ENCODE measurements at places on chromosomes 16 and 17.
A peak's percentile ranks its signal among the peaks of the same experiment; 100 is the strongest.

GRCh38 chr16:29700253-29700987, 21.4 kb downstream of the QPRT start:
- H3K36me3 ChIP-seq, result no peaks in the 10 kb centered on the region
- peak; percentile 86 for DNase-seq
- H3K27me3 ChIP-seq, result no peaks in the 10 kb centered on the region
- H3K27ac ChIP-seq, result no peak overlapping the region
- no peak overlapping the region for H3K4me3 ChIP-seq
- no peaks in the 10 kb centered on the region for H3K4me1 ChIP-seq

DNA sequence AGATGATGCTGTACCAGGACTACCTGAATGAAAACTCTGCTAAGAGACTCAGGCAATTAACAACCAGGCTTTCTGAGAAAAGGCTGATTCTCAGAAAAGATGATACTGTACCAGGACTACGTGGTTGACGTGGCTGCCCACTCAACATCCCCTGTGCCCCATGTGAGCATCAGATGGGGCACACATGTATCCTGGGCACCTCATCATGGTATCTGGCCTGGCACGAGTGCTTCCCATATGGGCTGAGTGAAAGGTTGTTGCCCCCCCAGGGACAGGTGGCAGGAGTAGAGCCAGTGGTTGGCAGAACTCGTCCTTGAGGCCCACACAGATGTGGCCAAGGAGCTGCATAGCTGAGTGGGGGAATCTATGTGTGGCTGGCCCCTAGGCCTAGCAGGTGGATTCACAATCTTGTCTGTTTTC, 3.5 kb upstream of the CES4A start:
- no peaks in the 10 kb centered on the region for H3K4me1 ChIP-seq
- H3K27ac ChIP-seq, result no peak overlapping the region
- DNase-seq, result no peak
- no peaks in the 10 kb centered on the region for H3K27me3 ChIP-seq

GRCh38 chr17:68860941-68861340, 94.3 kb downstream of the ABCA8 start:
- DNase-seq, result no peak
- H3K36me3 ChIP-seq, result no peaks in the 10 kb centered on the region
- no peak overlapping the region for H3K4me3 ChIP-seq
- H3K4me1 ChIP-seq, result no peaks in the 10 kb centered on the region
- H3K27me3 ChIP-seq, result no peaks in the 10 kb centered on the region

- no peaks in the 10 kb centered on the region for H3K36me3 ChIP-seq
- no peak for DNase-seq
- H3K27me3 ChIP-seq, result peaks cover 1% of the 10 kb centered on the region
- no peak overlapping the region for H3K4me3 ChIP-seq
- peaks cover 27% of the 10 kb centered on the region for H3K4me1 ChIP-seq
- H3K27ac ChIP-seq, result no peak overlapping the region
Measured at GRCh38 chr16:66576296-66576695, 3.0 kb upstream of the CMTM2 start.

GRCh38 chr17:44906763-44907728, 7.8 kb upstream of the EFTUD2 start:
- DNase-seq, result no peak
- no peaks in the 10 kb centered on the region for H3K36me3 ChIP-seq
- no peak overlapping the region for H3K27ac ChIP-seq
- H3K27me3 ChIP-seq, result peaks cover 12% of the 10 kb centered on the region
- H3K4me3 ChIP-seq, result no peak overlapping the region

DNA sequence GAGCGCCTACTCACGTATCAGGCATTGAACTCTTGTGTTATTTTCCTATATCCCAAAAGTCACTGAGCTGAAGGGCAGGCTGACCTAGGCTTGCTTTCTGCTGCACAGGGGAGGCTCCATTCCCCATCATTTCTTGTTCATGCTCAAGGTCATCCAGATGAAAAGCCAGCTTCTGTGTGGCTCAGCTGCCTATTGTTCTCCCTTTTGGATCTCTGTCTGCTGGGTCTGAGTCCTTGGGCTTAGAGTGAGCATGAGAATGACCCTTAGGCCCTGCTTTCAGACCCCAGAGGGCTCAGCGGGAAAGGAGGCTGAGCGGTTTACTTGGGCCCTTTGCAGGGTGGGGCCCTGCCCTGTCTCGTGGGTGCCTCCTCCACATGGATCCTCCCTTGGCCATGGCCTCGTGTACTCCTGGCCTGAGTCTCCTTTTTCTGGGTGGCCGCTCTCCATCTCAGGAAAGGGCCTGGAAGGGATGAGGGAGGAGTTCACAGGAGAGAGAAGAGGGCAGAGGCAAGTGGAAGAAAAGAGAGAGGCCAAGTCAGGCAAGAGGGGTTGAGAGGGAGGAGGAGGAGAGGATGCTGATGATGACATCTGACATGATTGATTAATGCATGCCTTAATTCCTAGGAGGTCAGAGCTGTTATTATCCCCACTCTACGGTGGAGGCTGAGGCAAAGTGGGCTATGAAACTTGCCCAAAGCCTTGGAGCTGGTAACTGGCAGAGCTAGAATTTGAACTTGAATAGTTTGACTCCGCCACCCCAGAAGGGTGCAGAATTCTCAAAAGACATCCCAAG, 19.8 kb upstream of the MAP3K14 start:
- H3K27me3 ChIP-seq, result no peaks in the 10 kb centered on the region
- H3K36me3 ChIP-seq, result no peaks in the 10 kb centered on the region
- DNase-seq, result no peak
- H3K27ac ChIP-seq, result no peak overlapping the region
- H3K4me3 ChIP-seq, result no peak overlapping the region

GRCh38 chr16:52446080-52446479, 100.9 kb downstream of the TOX3 start:
- H3K27ac ChIP-seq, result no peak overlapping the region
- no peaks in the 10 kb centered on the region for H3K4me1 ChIP-seq
- no peaks in the 10 kb centered on the region for H3K36me3 ChIP-seq
- no peak overlapping the region for H3K4me3 ChIP-seq
- H3K27me3 ChIP-seq, result no peaks in the 10 kb centered on the region

DNA sequence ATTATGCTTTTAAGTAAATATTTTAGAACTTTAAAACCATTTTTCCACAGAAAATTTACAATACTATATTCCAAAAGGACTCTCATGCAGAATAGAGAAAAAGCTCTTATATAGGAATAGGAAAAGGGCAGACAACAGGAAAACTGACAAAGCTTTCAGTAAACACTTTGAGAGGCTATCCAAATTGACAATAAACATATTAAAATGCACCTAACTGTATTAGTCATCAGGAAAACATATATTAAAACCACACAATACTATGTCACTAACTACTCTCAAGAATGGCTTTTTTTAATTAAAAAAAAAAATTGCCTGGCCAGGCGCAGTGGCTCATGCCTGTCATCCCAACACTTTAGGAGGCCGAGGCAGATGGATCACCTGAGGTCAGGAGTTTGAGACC, 77.3 kb downstream of the CEP112 start:
- no peak overlapping the region for H3K27ac ChIP-seq
- H3K36me3 ChIP-seq, result no peaks in the 10 kb centered on the region
- no peak overlapping the region for H3K4me3 ChIP-seq
- H3K4me1 ChIP-seq, result no peaks in the 10 kb centered on the region
- H3K27me3 ChIP-seq, result no peaks in the 10 kb centered on the region
- DNase-seq, result no peak

GRCh38 chr17:50157891-50158290, 7.4 kb upstream of the PPP1R9B start:
- peak overlapping the region; percentile 13 for H3K27ac ChIP-seq
- peaks cover 42% of the 10 kb centered on the region for H3K4me1 ChIP-seq
- H3K4me3 ChIP-seq, result no peak overlapping the region
- H3K27me3 ChIP-seq, result no peaks in the 10 kb centered on the region
- DNase-seq, result no peak

GRCh38 chr16:54403580-54403979, 117.0 kb upstream of the IRX3 start:
- H3K27me3 ChIP-seq, result no peaks in the 10 kb centered on the region
- DNase-seq, result no peak
- no peaks in the 10 kb centered on the region for H3K4me1 ChIP-seq
- no peak overlapping the region for H3K4me3 ChIP-seq
- no peaks in the 10 kb centered on the region for H3K36me3 ChIP-seq

DNA sequence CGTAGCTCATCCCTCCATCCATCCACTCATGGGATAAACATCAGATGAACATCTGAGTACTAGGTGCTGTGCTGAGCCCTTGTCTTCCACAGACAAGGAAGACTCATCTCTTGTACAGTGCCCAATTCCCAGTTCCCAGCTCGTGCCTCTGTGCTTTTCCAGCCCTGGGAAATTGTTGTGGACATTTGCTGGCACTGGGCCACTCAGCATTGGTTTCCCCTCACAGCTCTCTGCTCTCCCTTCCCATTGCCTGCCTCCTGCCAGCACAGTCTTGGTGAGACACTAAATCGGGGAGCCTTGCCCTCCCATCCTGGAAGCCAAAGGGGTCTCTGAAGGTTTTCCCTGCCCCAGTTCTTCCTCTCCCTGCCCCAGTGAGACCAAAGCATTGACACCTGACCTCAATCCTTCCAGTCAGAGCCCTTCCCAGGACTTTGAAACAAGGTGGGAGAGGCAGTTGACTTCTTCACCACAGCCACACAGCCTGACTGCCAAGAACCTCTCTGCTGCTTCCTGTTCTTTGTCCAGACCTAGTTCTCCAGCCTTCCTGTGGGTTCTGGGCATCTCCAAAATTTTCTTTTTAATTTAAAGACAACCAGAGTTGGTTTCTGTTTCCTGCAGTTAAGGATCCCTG, 50.2 kb downstream of the WSB1 start:
- peaks cover 14% of the 10 kb centered on the region for H3K4me1 ChIP-seq
- DNase-seq, result no peak
- no peaks in the 10 kb centered on the region for H3K27me3 ChIP-seq
- H3K27ac ChIP-seq, result no peak overlapping the region
- no peaks in the 10 kb centered on the region for H3K36me3 ChIP-seq

GRCh38 chr17:42378959-42379594, 9.2 kb downstream of the STAT3 start:
- H3K4me3 ChIP-seq, result peak overlapping the region; percentile 48
- peaks cover 69% of the 10 kb centered on the region for H3K4me1 ChIP-seq
- peaks cover 5% of the 10 kb centered on the region for H3K36me3 ChIP-seq

DNA sequence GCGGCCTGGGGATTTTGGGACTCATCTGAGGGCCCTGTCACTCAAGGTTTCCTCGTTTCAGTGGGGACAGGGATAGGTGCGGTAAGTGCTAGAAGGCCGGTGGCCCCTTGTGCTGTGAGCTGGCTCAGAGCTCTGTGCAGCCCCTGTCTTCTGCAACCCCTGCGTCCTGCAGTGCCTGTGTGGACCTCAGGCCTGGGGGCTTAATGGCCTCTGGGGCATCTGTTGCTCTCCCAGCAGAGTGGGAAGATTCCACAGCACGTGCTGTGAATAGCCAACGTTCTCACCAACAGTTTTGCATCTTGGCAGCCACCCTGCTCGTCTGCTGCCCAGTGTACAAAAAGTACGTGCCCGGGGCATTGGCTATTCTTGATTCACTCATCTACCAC, 4.9 kb downstream of the FOXC2 start:
- no peaks in the 10 kb centered on the region for H3K36me3 ChIP-seq
- H3K4me3 ChIP-seq, result peak overlapping the region; percentile 25
- no peak for DNase-seq
- peaks cover 40% of the 10 kb centered on the region for H3K27me3 ChIP-seq
- peaks cover 2% of the 10 kb centered on the region for H3K4me1 ChIP-seq

- no peak for DNase-seq
- H3K4me3 ChIP-seq, result no peak overlapping the region
- no peaks in the 10 kb centered on the region for H3K36me3 ChIP-seq
- H3K4me1 ChIP-seq, result no peaks in the 10 kb centered on the region
Measured at GRCh38 chr17:79612468-79613194, 1.8 kb upstream of the RBFOX3 start.

GRCh38 chr16:30434852-30435251, 5.0 kb upstream of the DCTPP1 start:
- DNase-seq, result no peak
- H3K4me3 ChIP-seq, result no peak overlapping the region
- H3K36me3 ChIP-seq, result no peaks in the 10 kb centered on the region
- H3K4me1 ChIP-seq, result peaks cover 7% of the 10 kb centered on the region
